ENCODE measurements at places on chromosomes 13 and 19.
A peak's percentile ranks its signal among the peaks of the same experiment; 100 is the strongest.

DNA sequence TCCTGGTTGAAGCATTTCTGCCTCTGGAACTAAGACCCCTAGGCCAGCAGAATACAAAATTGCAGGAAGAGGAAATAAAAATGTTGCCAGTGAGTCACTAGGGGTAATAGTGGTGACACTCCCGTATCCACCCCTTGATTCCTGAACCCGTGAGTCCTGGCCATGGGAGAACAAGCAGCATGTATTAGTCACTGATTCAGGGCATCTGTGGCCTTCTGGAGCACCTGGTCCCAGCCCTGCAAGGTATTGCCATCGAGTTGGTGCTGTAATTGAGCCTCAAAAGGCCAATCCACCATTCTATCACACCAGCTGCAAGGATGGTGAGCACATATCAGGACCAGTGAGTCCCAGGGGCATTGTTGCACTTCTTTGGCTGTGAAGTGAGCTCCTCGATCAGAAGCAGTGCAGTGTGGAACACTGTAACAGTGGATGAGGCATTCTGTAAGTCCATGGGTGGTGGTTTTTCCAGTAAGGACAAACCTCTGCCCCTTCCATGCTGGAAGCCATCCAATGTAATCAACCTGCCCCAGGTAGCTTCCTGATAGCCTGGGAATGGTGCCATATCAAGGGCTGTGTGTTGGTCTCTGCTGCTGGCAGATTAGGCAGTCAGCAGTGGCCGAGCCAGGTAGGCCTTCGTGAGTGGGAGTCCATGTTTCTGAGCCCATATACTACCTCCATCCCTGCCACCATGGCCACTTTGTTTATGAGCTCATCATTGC lies 39.6 kb downstream of the C1QTNF9 start:
- DNase-seq = no peak

- no peak for DNase-seq
Measured at GRCh38 chr13:28355822-28356371, 139.0 kb downstream of the FLT1 start.

DNA sequence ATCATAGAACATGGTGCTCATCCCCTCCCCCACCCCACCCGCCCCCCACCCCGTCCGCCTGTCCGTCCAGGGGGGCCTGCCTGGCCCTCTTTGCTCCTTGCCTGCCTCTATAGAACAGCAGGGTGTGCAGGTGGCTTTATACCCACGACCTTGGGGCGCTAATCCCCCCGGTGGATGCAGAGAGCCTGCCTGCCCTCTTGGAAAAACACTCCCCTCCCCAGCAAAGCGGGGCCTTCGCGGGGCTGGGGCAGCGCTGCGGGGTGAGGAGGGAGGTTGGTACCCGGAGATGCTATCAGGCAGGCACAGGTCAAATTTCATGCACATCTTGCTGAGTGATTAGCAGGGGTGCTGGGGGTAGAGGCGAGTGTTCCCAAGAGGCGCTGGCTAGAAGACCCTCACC lies 21.9 kb downstream of the RFX1 start:
- DNase-seq = no peak

GRCh38 chr19:3142292-3142670 lies 6.4 kb downstream of the GNA15 start:
- peak; percentile 47 for DNase-seq

DNA sequence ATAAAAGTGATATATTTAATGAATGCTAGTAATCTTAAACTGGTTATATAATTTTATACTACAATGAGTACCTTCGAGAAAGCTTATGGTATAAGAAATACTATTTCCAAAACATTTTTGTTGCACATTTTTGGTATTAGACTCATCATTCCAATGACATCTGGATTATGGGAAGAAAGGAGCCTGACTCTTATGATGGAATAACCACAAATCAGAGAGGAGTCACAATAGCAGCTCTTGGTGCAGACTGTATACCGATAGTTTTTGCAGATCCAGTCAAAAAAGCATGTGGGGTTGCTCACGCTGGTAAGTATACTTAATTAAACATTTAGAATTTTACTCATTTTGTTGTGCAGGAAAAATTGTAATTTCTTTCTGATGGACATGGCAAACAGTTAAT lies 3.9 kb downstream of the LACC1 start:
- DNase-seq = no peak

GRCh38 chr13:19657872-19658591 lies 24.6 kb downstream of the MPHOSPH8 start:
- no peak for DNase-seq

DNA sequence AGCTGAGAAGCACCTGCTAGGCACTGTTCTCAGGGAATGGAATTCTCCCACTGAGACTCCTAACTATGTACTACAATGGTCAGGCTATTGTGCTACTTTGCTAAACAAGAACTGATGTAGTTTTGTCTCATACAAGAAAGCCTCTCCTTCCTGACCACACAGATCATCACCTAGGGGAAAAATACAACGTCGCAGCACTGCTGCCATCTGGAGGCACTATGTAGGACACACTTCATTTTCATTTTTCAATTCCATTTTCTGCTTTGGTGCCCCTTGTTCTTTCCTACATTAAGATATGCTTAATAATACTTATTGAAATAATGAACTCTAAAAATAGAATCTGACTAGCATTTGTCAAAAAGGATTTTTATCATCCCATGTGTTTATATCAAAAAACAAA lies 21.1 kb downstream of the PROSER1 start:
- DNase-seq = no peak

DNA sequence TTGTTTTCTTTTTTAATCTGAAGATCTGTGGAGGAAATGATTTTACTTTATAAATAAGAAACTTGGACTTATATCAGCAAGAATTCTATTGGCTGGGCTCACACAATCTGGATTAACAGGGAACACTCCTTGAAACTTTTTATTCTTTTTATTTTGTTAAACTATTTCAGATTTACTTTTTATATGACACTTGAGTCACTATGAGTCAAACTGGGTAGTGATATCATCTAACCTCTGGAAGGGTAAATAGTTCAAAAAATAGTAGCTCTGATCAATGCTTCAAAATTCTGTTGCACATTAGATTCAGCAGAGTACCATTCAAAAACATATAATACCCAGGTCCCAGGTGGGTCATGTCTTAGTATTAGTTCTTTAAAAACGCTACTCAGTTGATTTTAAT lies 55.1 kb upstream of the NBEA start:
- DNase-seq = no peak

DNA sequence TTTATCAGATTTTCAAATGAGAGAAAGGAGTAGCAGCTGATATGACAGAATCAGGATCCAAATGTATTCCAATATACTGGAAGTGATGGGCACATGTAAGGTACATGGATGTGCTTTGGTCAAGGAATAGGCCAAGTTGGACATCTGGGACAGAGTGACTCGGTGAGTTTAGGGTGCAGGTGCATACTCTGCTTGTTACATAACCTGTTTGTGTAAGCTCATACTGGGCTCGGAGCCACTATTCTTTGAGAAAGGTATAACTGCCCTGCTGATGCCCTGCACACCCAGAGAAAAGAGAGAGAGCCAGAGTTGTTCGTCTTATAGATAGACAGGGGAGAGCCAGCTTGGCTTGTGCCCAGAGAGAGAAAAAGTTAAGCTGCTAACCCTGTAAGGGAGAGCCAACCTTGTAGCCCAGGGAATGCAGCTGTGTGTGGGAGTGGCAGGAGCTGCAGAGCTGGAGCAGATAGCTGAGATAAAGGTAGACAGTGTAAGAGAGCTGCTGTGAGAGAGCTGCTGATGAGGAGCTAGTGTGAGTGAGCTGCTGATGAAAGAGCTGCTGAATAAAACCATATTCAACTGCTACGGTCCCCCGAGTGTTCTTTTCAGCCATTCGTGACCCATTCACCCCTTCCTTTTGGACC lies 40.7 kb upstream of the N4BP2L1 start:
- no peak for DNase-seq

DNA sequence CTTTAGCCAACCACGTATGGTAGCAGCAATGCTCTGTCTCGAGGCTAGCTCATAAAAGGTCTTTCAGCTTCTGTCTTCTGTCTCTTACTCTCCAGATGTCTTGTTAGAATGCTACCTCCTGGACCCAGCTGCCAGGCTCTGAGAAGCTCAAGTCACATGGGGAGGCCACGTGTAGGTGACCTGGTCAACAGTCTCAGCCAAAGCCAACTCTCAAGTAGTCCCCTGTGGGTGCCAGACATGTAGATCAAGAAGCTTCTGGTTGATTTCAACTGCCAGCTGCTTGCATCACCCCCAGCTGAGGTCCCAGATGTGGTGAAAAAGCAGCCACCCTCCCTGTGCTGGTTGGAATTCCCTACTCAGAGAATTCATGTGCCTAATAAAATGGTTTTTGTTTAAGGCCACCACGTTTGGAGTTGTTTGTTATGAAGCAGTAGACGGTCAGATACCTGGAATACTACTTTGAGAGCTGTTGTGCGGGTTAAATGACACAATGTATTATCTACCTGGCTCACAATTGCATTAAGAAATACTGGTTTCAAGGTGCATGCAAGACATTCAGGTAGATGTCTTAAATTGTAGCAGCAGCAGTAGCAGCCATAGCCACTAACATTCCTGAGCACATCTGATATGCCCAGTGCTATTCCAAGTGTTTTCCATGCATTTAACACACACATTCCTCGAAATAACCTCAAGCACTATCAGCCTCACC lies 131.0 kb upstream of the RFC3 start:
- DNase-seq = no peak

DNA sequence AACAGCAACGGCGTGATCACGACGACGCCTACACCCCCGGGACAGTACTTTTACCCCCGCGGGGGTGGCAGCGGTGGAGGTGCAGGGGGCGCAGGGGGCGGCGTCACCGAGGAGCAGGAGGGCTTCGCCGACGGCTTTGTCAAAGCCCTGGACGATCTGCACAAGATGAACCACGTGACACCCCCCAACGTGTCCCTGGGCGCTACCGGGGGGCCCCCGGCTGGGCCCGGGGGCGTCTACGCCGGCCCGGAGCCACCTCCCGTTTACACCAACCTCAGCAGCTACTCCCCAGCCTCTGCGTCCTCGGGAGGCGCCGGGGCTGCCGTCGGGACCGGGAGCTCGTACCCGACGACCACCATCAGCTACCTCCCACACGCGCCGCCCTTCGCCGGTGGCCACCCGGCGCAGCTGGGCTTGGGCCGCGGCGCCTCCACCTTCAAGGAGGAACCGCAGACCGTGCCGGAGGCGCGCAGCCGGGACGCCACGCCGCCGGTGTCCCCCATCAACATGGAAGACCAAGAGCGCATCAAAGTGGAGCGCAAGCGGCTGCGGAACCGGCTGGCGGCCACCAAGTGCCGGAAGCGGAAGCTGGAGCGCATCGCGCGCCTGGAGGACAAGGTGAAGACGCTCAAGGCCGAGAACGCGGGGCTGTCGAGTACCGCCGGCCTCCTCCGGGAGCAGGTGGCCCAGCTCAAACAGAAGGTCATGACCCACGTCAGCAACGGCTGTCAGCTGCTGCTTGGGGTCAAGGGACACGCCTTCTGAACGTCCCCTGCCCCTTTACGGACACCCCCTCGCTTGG lies 966 bp downstream of the JUNB start:
- DNase-seq = peak; percentile 59

DNA sequence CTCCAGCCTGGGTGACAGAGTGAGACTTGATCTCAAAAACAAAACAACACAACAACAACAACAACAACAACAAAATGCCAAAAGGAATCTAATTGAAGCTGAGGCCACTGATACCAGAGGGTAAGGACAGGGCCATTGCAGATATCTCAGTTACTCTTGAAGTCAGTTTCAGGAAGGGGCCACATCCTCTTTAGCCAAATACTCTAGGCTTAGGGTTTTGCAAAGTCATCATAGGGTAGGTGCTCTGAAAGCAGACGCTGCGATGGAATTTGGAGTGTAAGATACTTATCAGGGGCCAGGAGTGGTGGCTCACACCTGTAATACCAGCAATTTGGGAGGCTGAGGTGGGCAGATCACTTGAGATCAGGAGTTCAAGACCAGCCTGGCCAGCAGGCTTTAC lies 46.6 kb upstream of the UBAC2 start:
- DNase-seq = no peak

- DNase-seq = no peak
Measured at GRCh38 chr13:49693191-49693733, 2.0 kb upstream of the EBPL start.

GRCh38 chr13:111372651-111373425 lies 52.4 kb downstream of the TEX29 start:
- DNase-seq = no peak

GRCh38 chr19:33390101-33390907 lies 16.8 kb downstream of the CEBPG start:
- DNase-seq = no peak

DNA sequence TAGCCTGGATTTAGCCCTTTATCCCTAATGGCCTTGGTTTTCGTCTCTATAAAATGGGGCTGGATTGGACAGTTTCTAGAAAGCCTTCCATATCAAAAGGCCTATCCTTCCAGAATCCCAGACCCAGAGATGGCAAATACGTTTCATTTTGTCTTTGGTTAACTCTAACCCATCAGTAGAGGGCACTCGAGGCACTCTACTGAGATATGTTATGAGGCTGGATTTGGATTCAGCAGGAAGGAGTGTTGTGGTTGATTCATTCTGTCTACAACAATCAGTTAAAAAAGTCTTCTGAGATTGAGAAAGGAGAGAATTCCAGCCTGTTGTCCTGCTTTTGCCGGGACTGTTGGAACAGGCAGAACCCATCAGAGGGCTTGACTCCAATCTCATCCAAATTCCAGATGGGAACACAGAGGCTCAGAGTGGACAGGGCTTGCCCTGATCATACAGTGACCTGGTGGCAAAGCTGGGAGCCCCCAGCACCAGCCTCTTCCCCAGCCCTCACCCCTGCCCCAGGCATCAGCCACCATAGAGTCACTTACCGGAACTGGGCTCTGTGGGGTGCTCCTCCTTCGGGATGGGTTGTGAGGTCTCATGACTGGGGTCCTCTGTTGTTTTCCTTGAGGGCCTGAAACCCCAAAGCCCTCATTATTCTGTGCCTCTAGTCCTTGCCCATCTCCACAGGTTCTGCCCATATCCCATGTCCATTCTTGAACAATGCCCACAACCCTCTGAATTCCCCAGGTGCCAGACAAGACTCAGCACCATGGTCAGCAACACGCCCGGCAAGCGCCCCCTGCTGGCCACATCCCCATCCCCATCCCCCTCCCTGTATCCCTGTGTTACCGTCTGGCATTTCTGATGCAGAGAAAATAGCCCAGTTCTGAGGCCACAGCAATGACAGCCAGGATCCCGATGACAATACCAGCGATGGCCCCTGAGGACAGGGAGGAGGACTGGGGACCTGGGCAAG lies 12.3 kb upstream of the ZNF180 start:
- DNase-seq = peak; percentile 27

- no peak for DNase-seq
Measured at GRCh38 chr19:14473978-14474578, 1.1 kb downstream of the PTGER1 start.

Data from stimulated activated CD8-positive, alpha-beta memory T cell treated with anti-CD3 and anti-CD28 coated beads, Interleukin-2, amount 100 ng/mL, for 48 hours (primary cell).